Myocyte (in vitro differentiated cells): ENCODE measurements at places on chromosomes 12 and 14.

DNA sequence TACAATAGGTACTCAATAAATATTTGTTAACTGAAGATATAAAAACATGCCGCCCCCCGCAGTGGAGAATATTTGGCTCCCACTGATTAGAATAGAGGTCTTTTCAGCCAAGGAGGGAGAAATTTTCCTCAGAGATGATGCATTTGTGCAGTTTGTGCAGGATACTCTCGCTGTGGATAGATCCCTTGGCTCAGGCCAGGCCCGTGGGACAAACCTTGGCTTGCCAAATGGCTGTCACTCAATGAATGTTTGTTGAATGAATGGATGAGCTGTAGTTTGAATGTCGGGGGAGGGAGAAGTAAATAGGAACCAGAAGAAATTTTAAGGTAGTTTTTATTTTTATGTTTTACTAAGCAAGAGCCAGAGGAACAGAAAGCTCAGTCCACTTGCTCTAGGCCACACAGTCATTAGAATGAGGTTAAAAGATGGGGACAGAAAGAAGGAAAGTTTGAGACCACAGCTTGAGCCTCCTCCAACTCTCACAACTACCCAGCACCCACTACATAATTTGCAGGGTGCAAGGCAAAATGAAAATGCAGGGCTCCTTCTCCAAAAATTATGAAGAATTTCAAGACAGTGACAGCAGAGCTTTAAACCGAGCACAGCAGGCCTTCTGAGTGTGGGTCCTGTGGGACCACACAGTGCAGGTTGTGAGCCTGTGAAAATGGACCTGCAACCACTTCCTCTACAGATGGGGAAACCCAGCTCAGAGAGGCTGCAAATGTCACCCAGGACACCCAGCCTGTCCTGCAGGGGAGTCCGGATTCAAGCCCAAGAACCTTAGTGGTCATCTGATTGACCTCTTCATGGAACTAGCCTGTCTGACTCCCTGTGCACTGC, 51.4 kb downstream of the WSCD2 start:
- DNase-seq: no peak

DNA sequence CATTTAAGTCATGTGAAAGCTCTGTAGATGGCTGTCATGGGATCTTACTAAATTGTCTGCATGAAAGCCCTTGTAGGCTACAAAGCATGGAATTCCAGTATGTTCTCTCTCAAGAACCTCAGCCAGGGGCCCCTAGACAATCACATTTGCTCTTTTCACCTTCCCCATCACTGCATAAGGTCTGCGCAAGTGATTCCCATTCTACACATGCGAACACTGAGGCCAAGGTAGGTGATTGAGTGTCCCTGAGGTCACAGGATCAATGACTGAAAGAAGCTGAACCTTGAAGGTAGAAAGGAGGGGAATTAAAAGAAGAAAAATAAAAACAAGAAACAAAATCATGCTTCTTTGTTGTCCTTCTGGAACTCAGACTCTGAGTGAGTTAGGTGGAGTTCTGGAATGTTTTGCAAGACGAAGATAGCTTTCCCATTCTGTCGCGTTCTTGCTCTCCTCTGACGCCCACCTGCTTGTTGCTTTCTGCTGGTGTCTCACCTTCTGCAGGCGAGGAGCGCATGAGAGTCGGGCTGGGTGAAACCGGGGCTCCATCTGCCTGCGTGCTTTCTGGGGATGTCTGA, 79.9 kb downstream of the SPRING1 start:
- DNase-seq: no peak

DNA sequence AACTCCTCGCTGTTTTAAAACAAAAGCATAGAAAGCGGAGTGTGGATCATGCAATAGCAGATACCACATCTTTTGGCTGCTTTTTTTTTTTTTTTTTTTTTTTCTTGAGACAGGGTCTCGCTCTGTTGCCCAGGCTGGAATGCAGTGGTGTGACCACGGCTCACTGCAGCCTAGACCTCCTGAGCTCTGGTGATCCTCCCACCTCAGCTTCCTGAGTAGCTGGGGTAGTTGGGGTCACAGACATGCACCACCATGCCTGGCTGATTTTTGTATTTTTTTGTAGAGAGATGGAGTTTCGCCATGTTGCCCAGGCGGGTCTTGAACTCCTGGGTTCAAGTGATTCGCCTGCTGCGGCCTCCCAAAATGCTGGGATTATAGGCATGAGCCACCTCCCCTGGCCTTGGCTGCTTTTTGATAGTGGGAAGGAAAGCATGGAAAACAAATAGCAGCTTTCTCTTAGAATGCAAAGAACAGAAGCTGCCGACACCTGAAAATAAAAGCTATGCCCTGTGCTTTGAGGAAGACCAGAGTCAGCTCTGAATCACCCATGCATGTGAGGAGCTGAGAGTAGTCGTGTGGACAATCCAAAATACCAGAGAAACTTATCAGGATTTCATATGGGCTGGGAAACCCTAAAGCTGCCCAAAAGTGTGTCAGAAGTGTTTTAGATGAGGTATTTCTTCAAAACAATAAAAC, 3.6 kb upstream of the ELK3 start:
- DNase-seq: no peak

- peak; percentile 64 for DNase-seq
Observed at GRCh38 chr12:54020591-54021405, 7.4 kb upstream of the HOXC6 start.

DNA sequence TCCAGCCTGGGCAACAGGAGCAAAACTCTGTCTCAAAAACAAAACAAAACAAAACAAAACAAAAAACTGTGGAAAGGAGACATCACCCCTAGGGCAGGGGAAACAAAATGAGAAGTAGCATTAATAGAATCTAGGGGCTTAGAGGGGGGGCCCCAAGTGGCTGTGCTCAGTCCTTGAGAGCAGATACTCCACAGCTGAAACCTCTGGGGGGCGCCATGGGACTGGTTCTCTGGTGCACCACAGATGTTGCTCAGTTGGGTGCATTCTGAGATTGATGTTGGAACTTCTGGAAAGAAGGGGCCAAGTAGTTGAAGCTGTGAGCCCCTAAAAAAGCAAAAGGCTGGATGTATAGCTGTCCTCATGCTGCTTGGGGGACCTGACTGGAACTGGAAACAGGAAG, 11.8 kb upstream of the SYNE2 start:
- no peak for DNase-seq

- DNase-seq: no peak
Observed at GRCh38 chr12:120276734-120277133, 11.2 kb upstream of the PXN start.

GRCh38 chr14:78131616-78132015, 38.6 kb upstream of the NRXN3 start:
- DNase-seq: no peak

GRCh38 chr14:78946949-78947348, 776.8 kb downstream of the NRXN3 start:
- DNase-seq: no peak

DNA sequence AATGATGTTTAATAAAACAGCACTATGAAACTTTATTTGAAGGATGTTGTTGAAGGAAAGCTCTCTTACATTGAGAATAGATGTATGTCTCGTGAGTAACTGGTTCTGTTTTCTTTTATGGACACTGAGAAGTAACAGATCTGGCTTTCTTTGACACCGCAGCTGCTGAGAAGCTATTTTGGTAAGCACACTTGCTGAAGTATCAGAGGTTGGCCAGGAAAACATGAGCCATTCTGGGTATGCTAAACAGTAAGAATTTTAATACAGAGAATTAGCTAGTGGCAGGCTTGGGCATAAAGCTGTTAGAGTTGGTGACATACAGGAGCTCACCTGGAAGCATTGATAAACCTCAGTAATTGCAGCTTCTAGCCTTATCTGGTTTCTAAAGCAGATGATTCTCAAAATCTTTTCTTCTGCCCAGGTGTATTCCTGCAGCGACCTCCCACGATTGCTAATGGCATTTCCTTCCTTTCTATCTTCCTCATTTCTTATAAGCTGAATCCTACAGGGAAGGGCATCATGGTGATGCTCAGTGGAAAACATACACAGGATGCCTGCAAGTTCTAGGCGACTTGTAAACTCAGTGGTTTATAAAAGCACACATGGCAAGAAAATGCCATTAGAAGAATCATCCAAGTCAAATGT, 291.6 kb upstream of the SLC16A7 start:
- DNase-seq: peak; percentile 64

DNA sequence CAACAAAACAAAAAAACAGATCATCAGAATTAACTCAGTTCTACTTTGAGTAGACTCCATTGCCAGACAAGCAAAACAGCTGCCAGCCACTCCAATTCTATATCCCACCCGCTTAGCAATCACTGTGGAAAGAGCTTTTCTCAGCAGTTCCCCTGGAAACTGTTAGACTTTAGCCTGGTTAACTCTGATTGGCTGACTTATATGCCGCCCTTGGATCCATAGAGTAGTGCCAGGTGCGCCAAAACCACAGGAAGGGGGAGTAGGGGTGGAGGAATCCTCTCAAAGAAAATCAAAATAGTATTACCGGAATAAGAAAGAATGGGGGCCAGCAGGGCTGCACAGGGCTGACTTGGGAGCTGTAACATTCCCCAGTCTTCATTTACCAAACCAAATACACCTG, 5.4 kb upstream of the EML5 start:
- no peak for DNase-seq

DNA sequence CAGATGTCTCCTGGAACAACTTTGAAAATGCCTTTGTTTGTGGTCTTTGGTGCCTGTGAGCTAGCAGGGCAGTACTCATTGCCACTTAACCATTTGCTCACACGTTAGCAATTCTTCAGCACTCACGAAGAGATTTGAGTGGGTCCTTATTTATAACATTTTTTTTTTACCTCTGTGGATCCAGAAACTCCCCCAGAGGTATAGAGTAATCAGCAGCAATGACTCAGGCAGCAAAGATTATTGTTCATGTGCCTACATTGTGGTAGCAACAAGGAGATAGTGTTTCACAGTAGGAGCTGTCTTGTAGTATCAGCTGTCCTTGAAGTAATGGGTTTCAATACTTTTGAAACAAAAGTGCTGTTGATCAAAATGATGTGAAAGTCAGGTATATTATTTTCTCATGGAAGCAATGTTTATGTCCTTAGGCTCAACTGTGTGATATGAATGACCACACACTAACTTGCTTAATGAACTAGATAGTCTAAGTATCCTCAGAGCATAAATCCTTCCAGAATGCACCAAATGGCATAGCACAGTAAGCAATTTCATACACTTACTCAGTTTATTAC, 304.1 kb downstream of the EGLN3 start:
- DNase-seq: peak; percentile 66

DNA sequence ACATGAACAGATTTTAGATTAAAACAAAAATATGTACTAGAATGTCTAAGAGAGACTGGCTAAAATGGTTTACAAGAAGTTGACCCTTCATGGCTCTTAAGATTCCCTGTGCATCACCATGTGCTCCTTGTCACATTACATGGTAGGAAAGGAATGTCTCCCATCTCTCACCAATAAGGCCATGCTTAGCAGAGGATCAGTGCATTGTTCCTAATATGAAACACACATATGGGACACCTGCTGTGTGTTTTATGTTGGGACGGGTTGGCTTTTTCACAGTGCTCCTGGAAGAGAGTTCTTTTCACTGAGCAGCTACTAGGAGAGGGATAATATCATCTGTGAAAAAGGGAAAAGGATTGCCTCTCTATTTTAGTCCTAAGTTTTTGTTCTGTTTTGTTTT, 9.6 kb downstream of the PFKM start:
- DNase-seq: no peak

GRCh38 chr12:122023339-122024131, 1.9 kb downstream of the BCL7A start:
- DNase-seq: peak; percentile 94

GRCh38 chr12:46219877-46220655, 48.8 kb downstream of the SLC38A1 start:
- peak; percentile 56 for DNase-seq
